ENCODE measurements at places on chromosomes 5 and 9.

- DNase-seq: no peak
These were observed 322.9 kb downstream of the SLIT3 start for GRCh38 chr5:168978015-168978414.

DNA sequence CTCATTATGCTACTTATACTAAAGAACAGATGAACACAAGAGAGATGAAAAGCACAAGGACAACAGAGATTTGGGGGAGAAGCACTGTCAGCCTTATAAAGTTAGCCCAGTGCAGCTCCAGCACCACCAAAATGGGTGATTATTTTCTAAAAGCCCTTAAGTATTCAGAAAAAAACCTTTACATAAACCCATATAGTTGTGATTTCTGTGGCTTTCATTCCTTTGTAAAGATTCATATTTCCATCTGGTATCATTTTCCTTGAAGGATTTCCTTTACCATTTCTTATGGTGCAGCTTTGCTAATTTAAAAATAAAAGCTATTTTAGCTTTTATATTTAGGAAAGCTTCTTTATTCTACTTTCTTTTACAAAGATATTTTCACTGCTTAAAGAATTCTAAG, 311.0 kb downstream of the TMEM167A start:
- no peak for DNase-seq

DNA sequence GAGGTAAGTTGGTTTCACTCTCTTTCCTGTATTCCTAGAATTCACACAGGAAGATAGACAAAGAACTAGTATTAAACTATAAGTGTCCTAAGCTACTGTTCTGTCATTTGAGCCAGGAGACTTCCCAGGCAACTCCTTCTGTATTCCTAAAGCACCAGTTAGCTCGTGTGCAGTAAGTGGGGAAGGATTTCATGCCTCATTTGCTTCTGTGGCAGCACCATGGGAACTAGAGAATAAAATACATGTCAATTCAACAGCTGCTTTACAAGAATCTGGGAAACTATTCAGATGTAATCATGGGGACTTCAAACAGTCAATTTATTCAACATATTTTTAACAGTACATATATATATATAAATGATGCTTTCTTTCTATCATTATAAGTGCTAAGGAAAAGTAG, 762.3 kb downstream of the PRELID2 start:
- no peak for DNase-seq

DNA sequence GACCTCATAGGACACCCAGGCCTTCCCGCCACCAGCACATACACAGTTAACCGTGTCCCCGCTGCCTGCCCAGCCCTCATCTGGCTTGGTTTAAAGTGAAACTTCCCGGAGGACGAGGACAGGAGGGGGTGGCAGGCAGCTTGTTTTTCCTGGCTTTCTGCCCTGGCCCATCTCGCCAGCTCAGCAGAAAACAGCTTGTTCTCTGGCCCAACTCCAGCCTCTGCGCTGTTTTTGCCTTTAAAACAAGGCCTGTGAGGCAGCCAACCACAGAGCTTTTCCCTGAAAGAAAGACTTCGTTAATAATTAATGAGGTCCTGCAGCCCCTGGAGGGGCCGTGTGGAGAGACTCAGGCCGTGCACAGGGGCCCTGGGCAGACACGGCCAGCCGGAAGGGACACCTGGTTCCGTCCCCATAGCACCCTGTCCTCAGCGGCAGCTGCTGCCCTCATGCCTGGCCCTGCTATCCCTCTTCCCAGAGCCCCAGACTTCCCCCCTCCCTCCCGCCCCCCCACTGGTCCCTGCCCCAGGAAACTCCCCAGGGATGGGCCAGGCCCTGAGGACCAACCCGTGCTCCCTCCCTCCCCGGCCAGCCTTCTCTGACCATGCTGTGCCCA, 108.7 kb downstream of the RXRA start:
- peak; percentile 97 for DNase-seq

DNA sequence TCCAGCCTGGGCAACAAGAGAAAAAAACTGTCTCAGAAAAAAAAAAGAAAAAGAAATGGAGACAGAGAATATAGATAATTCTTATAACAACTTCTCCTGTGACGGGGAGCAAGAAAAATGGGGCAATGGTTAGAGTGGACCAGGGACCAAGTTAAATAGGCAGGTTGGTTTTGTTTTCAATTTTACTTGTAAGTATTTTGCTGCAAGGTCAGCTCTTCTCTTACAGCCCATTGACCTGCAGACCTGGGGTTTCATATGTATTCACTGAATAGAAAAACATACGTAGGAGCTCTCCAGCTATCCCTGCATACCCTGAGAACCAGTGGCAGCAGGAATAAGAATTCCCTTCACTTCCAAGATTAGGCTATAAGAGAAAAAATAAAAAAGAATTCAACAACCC, 29.2 kb upstream of the IL13 start:
- no peak for DNase-seq

GRCh38 chr9:108919517-108919916, 14.4 kb downstream of the ELP1 start:
- DNase-seq: no peak

Measured in Ammon's horn (tissue), 1 donor.